ENCODE measurements at places on chromosomes 1 and 21. TPM values are rescaled to one million over a fixed set of nuclear protein-coding genes. Genes with fewer than 3 reads are reported as not detected.

Gene TBX15
- not detected for total RNA-seq

Gene CRYBG2
- 2.9 TPM for total RNA-seq

- no peak for DNase-seq
Measured at GRCh38 chr1:40861224-40862003, 749 bp downstream of the CITED4 start.

GRCh38 chr1:10084045-10084444 is 51.3 kb downstream of the UBE4B start:
- no peak for DNase-seq

DNA sequence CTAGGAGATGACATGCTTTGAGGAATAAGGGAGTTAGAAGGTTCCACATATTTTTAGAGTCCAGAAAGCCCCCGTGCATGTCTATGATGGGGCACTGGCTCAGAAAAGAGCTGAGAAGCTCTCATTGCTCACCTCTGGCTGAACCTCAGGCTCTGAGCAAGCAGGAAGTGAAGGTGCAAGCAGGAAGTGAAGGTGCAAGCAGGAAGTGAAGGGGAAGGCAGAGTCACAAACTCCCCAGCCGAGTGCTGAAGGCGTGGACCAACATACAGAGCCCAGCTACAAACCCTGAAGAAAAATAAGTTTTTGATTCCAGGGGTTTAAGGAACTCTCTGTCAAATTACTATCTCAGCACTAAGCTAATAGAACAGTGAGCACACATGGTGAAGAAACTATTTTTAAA is 7.0 kb downstream of the KRTAP10-8 start:
- DNase-seq = no peak
